CD4-positive, alpha-beta T cell treated with Interleukin-12 subunit alpha and Interleukin-12 subunit beta, for 1 hour (primary cell): ENCODE measurements at places on chromosomes 2 and 18.

- no peak for DNase-seq
Measured at GRCh38 chr2:231683292-231684235, 24.8 kb upstream of the PTMA start.

- no peak for DNase-seq
Measured at GRCh38 chr2:177165061-177165583, 47.5 kb upstream of the HNRNPA3 start.

DNA sequence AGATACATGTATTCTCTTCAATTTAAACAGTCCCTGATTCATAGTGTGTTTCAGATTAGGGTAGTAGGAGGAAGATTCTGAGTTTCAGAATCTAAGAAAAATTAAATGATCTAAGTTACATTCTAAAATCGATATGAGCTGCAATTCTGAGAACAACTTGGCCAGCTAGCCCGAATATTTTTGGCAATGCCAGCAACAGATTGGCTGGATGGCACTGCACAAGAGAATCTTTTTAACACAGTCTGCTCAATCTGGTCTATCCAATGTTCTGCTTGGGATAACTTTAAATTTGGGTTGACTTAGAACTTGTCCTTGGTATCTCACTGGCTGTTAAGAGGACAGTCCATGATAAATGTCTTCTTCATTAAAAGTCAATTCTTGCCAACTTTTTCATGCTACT is 853.9 kb downstream of the NRXN1 start:
- no peak for DNase-seq

- DNase-seq = no peak
Measured at GRCh38 chr2:176106581-176107539, at the start of gene HOXD11. HOXD11 (plus strand) TSS chr2:176107280; CDS start chr2:176107356, 76 bp downstream.

- DNase-seq = no peak
Measured at GRCh38 chr2:52192656-52193055, 1160.7 kb upstream of the NRXN1 start.

DNA sequence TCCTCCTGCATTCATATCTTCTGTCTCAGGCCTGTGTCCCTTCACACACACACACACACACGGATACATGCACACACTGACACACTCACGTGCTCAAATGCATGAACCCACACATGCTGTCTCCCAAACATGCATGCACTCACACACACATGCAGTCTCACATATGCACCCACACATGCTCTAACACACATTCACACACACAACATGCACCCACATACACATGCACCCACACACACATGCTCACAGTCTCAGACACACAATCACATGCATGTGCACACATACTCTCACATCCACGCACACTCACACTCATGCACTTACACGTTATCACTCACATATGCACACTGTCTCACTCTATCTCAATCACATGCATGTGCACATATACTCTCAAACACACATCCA is 1.9 kb upstream of the CD226 start:
- no peak for DNase-seq

DNA sequence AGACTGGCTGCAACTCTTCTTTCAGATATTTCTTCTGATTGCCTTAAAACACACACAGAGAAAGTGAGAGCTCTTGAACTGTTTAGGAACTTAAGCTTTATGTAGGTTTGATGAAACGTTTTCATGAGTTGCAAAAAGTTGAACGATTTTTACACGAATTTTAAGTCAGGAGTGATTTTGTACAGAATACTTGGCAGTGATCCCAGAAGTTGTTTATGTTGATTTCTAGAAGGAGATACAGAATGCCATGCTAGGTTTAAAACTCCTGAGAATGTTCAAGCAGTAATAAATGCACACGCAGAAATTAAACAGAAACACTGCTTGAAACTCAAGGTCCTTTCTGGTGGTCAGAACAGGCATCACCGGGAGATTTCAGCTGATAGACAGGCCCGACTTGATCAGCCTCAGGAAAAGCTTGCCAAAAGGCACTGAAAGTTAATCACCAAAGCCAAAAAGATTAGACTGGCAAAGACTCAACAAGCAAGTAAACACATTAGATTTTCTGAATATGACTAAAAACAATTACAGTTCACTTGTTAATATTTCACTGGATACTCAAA is 123.1 kb downstream of the SOCS6 start:
- no peak for DNase-seq

DNA sequence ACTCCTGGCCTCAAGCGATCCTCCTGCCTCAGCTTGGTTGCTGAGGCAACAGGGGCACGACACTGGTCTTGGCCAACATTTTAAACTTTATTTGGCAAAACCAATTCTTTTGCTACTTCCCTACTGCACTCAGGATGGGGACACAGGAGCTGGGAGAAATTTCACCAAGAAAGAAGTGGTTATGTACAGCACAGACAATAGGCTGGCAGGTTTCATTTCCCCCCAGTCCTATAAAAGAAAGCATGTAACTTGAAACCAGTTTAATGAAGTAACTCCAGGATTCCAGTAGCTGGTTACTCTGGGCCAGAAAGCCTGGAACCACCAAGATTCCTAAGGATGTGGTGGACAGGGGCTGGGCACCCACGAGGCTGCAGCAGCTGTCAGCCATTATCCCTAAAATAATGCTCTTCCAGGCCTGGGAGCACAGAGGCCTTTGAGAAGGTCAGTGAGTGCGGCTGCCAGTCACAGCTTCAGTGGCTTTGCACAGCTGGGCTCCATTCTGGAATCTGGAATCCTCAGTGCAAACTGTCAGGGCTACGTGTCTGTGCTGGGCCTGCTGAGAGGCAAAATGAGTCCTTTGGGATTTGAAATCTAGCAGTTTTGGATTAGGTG is 142.3 kb upstream of the ITGA6 start:
- DNase-seq = no peak

DNA sequence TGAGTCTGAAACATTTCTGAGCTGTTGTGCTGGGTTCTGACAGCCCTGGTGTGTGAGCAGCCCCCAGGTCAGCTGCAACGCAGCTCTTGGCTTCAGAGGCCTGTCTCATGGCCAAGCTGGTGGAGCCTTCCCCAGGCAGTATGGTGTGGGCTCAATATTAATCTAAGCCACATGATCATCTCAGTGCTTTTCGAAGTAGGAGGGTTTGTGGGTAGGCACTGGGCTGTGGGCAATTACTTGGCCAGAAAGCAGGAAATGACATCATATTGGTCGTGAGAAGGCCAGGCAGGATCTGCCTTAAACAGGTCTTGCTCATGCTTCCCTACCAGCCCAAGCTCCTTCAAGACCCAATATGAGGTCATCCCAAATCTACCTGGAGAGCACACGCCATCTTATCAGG is 26.9 kb downstream of the LOXHD1 start:
- DNase-seq = no peak

DNA sequence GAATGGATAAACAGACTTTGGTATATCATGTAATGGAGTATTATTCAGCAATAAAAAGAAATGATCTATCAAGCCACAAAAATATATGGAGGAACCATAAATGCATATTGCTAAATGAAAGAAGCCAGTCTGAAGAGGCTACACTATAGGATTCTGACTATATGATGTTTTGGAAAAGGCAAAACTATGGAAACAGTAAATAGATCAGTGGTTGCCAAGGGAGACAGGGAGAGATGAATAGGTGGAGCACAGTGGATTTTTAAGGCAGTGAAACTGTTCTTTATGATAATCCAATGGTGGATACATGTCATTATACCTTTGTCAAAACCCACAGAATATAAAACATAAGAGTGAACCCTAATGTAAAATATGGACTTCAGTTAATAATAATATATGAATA is 41.0 kb upstream of the SLC30A6 start:
- DNase-seq = no peak

DNA sequence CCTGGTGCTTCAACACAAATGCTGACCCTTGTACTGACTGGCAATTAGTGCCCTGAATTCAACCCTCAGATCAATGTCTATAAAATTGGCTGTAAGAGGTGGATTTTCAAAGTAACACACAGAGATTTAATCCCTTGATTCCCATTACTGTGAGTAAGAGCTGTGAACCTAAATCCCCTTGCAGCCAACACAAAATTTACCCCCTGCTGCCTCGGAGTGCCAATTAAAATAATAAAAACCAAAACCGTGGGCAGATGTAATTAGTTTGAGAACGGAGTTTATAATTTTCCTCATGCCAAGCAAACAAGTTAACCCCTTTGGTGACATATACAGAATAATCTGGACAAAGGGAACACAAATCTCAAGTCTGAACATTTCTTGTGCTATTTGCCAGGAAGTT is 55.8 kb upstream of the REV1 start:
- no peak for DNase-seq

- no peak for DNase-seq
Measured at GRCh38 chr2:86020984-86021383, 84.7 kb downstream of the POLR1A start.

DNA sequence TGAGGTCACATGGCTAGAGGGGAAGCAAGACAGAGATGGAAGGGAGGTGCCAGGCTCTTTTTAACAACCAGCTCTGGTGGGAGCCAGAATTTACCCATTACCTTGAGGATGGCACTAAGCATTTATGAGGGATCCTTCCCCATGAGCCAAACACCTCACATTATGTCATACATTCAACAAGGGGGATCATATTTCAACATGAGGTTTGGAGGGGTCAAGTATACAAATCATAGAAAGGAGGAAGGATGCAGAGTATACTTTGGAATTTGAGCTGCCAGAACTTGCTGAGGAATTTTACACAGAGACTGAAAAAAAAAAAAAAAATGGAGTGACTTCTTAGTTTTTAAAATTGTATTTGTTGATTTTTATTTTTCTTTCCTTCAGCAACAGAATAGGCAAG is 891.4 kb downstream of the CCDC85A start:
- DNase-seq = no peak

GRCh38 chr2:70133491-70134322 is 46.4 kb downstream of the PCBP1 start:
- peak; percentile 65 for DNase-seq

- no peak for DNase-seq
Measured at GRCh38 chr2:196241175-196241574, 69.8 kb upstream of the STK17B start.

GRCh38 chr2:120678251-120678650 is 57.4 kb upstream of the GLI2 start:
- DNase-seq = no peak

GRCh38 chr2:37790019-37790418 is 118.6 kb upstream of the CDC42EP3 start:
- DNase-seq = no peak

DNA sequence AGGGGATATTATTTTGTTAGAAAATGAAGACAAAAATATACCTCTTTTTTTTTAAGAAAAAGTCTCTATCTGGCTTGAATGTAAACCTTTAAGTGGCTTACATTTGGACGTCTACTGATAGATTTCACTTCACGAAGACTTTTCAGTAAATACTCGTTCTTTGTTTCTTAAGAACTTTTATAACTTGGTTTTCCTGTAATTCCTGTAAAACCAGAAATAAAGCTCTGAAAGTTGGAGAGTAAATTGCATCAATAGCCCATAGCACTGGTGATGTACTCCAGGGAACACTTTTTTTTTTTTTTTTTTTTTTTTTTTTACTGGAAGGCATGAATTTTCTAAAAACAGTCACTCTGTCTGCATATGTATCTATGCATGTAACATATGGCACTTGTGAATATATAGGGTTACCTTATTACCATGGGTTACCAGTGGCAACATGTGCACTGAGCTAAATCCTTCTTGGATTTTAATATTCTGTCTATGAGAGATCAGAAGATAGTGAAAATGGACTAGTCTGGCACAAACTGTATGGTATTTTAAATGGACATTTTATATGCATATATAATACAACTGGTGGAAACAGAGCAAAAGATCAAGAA is 309.2 kb upstream of the TCF4 start:
- DNase-seq = no peak

GRCh38 chr18:49959176-49959575 is 145.8 kb upstream of the ACAA2 start:
- no peak for DNase-seq

GRCh38 chr2:143262389-143262788 is 133.2 kb downstream of the ARHGAP15 start:
- DNase-seq = no peak

GRCh38 chr2:18117592-18117991 is 239.1 kb downstream of the KCNS3 start:
- no peak for DNase-seq

DNA sequence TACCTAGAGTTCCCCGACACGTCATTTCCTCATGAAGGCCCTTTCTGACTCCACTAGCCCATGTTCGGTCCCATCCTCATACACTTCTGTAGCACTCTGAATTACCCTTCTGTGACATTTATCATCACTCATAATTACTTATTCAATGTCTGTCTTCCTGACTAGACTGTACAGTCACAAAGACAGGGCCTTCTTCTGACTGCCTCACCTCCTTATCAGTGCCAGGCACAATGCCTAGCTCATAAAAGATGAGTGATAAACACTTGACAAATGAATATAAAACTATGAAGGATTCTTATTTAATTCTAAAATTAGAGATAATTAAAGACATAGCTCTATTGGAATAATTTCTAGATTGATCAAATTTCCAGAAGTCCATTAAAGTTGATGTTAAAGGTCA is 1.4 kb upstream of the UBXN4 start:
- DNase-seq = no peak

DNA sequence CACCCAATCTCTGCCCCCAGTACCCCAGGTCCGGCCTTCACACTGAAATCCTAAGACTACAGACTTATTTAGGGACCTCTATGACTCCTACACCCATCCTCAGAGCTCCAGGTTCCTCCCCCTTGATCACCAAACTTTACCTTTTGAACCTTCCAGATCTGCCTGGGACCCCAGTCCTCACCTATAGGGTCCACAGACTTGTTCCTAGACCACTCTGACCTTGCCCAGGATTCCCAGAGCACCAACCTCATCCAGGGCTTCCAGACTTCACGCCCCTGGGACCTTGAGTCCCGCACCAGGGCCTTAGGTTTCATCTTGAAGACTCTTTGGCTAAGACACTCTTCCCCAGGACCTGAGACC is 462 bp downstream of the CHCHD5 start:
- no peak for DNase-seq

DNA sequence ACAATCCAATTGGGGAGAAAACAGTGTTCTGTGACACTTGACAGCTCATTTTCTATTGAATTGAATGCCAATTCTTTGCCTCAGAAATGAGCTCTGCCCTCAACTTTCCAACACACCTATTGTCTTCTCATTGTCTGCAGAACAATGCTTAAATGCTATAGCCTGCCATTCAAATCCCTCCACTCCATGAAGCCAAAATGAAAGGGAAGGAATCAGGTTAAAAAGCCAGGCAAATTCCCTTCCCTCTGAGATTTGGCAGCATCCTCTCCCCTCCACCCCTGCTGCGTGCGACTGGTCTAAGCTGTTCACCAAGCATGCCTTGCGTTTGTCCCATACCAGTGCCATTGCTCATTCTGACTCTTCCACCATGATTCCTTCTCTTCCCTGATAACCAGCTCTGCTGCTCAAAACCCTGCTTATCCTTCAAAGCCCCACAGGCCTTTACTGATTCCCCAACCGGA is 32.4 kb upstream of the TMEM131 start:
- no peak for DNase-seq

GRCh38 chr2:174335988-174336500 is 1.3 kb downstream of the SP9 start:
- DNase-seq = no peak

- DNase-seq = no peak
Measured at GRCh38 chr2:170235860-170236679, 58.1 kb downstream of the MYO3B start.

GRCh38 chr2:11683966-11684365 is 14.0 kb upstream of the NTSR2 start:
- DNase-seq = no peak
